Lower leg skin (tissue), 4 donors: ENCODE measurements at places on chromosomes 16 and 17. TPM values are rescaled to one million over a fixed set of nuclear protein-coding genes. Genes with fewer than 3 reads are reported as not detected.
A peak's percentile ranks its signal among the peaks of the same experiment; 100 is the strongest.

DNA sequence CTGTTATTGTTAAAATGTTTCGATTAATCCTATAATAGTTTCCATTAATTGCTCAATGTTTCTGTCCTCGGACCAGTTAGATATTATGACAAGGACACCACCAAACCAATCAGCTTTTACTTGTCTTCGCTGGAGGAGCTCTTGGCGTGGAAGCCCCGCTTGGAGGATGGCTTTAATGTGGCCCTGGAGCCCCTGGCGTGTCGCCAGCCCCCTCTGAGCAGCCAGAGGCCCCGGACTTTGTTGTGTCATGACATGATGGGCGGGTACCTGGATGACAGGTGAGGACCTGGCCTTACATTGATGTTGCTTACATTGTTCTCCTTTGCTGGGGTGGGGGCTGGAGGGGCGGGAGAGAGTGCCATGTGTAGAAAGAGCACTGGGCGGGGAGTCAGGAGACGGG is 3.0 kb downstream of the ENGASE start:
- DNase-seq = no peak

GRCh38 chr17:79793924-79794304 is 3.0 kb downstream of the CBX8 start:
- no peak for DNase-seq

The USP7 gene
- 86.1 TPM for total RNA-seq

GRCh38 chr16:47065766-47066688 is 77.7 kb downstream of the NETO2 start:
- peak; percentile 70 for DNase-seq

DNA sequence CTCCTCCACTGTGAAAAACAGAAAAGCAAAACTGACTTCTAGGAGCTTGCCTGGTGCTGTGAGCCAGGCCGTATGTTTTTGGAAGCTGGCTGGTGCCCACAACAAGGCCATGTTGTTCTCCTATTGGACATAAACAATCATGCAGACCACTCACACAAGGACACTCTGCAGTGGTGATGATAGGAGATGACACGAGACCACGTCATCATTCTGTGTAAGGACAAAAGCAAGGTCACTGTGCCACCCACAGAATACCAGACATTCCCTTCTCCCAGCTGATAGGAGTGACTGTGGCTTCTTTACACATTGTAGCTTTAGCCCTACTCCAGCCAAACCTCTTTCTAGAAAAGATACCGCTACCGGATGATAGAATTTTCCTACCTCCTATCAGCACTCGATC is 47.7 kb upstream of the LCMT1 start:
- DNase-seq = no peak
